ENCODE measurements at places on chromosomes 16 and 17.

DNA sequence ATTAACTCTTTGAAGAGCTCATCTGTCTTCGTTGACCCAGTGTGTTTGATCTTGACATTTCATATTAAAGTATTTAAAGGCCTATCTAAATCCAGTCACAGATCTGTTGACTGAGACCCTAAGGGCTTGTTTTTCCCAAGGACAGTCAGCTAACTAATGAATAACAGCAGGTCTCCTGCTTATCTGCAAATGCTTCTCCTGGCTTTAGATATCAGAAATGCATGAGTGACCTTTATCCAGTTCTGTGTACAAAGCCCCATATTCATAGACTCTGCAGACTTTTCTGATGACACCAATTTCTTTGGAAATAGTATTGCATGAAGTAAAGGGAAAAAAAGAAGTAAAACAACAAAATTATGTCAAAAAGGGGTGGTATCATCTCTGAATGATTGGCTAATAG, 70.3 kb downstream of the YPEL2 start:
- no peak for DNase-seq

DNA sequence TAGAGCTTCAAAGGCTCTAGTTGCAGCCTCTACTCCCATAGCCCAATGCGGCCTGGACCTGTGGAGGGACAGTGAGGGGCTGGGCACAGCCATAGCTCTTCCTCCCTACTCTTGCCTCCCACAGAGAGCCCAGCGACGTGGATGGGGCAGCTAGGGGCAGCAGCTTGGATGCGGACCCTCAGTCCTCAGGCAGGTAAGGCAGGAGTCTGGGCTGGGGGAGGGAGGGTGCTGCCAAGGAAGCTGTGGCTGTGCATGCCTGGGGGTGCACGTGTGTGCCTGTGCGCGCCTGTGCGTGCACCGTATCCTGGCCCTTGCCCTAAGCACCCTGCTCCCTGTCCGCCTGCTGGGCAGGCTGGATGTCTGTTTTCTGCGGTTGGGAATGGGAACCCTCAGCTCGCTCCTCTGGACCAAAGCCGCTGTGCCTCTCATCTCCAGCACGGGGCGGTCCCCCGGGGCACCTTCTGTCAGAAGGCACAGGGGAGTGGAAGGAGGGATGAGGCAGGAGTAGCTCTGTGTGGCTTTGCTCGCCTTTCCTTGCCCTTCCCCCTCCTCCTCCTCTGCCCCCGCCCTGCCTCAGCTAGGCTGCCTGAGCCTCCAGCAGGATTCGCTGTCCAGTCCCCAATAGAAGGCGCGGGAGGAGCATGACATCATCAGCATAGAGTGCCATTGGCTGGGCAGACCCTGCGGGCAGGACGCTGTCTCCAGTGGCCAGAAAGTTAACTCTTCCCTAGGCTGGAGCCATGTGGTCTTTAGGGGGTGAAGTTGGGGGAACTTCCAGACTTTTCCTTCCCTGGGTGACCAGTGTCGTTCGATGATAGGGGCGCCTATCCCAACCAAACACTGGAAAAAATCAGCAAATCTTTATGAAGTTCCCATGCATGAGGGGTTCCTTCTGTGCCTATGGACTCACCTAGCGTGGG, 797 bp downstream of the PRCD start:
- DNase-seq, result peak; percentile 100

GRCh38 chr17:7857713-7858521, at the start of gene CYB5D1:
TSS of gene CYB5D1 (plus strand) at chr17:7858003. CDS start at chr17:7858135, 132 bp downstream.
- no peak for DNase-seq

DNA sequence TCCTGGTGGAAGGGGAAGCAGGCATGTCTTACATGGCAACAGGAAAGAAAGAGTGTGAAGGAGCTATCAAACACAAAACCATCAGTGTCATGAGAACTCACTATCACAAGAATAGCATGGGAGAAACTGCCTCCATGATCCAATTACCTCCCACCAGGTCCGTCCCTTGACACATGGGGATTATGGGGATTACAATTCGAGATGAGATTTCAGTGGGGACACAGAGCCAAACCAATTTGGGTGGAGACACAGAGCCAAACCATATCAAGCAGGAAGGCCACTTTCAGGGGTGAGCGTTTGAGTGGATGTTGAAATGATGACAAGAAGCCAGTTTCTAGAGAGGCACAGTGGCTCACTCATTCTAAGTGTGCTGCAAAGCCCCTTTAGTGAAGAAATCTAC, 143.8 kb downstream of the CPPED1 start:
- DNase-seq, result no peak

DNA sequence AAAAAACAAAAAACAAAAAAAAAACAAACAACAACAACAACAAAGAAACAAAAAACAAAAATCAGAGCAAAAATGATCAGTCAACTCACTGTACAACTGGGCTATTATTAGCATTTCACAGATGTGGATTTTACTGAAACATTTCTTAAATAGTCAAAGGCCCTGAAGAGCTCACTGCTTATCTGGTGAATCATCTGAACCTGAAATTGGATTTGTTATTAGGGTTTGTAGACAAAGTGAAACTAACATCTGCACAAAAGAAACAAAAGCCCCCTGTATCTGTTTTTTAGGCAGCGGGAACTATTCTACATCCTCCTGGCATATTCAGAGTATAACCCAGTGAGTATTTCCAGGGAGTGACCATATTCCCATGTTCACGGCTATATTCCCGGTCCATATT, 32.6 kb upstream of the KSR1 start:
- DNase-seq, result no peak

DNA sequence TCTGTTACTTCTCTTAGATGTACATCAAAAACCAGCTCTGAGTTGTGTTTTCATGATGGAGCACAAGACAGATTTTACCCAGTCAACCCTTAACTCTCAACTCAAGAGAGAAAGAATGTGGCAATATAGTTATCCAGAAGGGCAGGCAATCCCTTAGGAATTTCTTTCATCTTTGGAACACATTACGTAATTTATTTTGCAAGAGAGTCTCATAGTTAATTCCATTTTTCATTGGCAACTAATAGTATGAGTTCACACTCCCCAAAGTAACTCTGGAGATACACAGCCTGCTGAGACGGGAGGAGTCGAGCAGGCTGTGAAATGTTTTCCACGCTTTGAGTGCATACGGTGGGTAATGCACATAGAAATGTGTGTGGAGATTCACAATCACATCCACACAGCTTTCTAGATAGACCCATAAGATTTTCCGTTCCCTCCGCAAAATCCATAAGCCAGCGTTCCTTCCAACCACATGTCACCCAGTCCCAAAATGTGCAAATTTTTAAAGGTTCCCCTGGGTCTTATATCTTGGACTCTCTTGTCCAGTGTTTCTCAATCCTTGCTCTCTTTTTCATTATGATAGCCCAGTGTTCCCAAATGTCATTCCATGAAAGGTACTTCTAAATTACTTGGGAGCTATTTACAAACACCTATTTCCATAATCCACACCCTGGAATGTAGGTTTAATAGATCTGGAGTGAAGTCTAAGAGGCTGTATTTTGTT, 8.4 kb upstream of the CDRT4 start:
- DNase-seq, result no peak

- DNase-seq, result no peak
These were observed 98.3 kb upstream of the CIBAR2 start for GRCh38 chr16:85210423-85211169.

DNA sequence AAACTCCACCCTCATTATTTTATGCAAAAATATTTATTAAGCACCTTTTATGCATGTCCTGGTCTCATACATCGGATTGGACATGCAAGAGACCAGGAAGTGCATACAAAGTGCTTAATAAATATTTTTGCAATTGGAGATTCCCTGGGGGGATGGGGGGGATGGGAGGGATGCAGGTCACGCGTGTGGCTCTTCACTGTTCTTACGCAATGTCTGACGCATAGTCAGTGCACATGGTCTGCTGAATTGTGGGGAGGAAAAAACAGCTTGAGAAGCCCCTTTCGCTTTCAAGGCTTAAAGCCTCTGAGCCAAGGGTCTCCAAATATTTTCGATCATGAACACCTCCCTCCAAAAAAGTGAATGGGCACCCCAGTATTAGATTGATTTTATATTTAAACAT, 96.7 kb upstream of the XYLT1 start:
- no peak for DNase-seq

DNA sequence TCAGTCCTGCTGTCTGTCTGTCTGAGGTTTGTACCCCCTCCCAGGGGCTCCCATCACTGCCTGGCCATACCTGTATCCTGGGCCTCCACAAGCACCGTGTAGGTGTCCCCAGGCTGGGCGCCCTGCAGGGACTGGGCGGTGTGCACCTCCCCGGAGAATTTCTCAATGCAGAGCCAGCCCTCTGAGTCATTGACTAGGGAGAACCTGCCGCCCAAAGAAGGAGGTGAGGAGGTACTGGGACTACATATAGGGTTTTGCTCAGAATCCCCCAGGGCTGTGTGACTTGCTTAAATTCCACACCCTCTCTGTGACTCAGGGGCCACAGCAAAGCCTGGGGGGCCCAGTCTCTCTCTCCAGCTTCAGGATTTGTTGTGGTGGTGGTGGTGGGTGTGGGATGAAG, 7.6 kb downstream of the CDH16 start:
- DNase-seq, result no peak

DNA sequence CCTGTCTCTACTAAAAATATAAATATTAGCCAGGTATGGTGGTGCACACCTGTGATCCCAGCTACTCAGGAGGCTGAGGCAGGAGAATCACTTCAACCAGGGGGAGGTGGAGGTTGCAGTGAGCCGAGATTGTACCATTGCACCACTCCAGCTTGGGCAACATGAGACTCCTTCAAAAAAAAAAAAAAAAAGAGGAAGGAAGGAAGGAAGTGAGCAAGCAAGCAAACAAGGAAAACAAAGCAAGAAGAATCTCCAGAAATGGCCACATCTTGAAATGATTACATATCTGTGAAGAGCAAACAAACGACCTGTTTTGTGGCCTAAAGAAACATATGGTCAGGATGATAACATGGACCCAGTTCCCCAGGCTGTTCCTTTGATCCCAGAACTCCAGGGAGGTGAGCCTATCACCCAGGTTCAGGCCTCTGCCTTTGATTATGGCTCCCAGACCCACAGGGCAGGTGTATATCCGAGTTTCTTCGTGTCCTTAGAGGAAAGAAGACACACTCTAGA, 8.9 kb downstream of the ACOX1 start:
- DNase-seq, result no peak

- no peak for DNase-seq
These were observed 9.8 kb downstream of the GABARAPL2 start for GRCh38 chr16:75575958-75576357.

DNA sequence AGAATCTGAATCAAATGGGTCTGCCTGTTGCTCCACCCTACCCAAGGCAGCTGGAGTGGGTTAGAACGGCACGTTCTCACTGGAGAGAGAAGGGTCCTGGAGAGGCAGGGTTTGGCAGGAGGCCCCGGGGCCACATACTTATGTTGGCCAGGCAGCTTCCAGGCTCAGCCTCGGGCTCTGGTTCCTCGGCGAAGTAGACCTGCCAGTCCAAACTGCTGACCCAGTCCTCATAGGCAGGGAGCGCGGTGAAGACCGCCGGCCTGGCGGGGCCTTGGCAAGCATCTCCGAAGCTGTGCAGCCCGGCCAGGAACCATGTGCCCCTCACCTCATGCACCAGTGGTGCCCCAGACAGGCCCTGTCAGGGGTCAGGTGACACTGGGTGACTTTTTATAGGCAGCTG, 4.8 kb downstream of the PRSS53 start:
- no peak for DNase-seq

DNA sequence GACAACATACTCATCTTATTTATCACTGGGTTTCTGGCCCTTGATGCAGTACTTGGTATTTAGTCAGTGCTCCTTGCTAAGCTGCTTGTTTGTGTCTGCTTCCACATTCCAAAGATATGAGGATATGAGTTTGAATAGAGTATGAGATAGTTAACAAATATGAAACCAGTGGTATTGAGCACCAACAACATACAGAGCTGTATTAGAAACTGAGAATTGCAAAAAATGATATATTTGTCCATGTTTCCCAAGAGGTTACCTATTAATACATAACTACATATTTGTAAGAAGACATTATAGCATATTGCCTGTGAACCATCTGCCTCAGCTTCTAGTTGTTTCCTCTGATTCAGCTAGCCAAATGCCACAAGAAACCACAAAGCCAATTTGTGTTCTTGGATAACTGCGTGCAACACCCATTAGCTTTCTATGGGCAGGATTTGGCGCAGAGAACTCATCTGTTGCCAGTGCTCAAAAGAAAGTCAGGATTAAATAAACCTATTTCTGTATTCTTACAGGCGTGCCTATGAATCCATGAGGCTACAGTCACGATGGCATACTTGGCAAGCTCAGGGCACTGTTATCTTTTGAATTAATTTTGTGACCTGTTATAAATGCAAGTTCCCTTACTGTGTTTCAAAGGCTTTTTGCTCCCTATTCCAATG, 194.4 kb downstream of the MAP2K6 start:
- DNase-seq, result peak; percentile 20

GRCh38 chr17:27352448-27353032, 58.6 kb downstream of the WSB1 start:
- DNase-seq, result no peak

- DNase-seq, result no peak
These were observed 39.3 kb downstream of the ENGASE start for GRCh38 chr17:79113699-79114457.

GRCh38 chr17:45428050-45428617, 4.5 kb downstream of the ARHGAP27 start:
- DNase-seq, result peak; percentile 92

DNA sequence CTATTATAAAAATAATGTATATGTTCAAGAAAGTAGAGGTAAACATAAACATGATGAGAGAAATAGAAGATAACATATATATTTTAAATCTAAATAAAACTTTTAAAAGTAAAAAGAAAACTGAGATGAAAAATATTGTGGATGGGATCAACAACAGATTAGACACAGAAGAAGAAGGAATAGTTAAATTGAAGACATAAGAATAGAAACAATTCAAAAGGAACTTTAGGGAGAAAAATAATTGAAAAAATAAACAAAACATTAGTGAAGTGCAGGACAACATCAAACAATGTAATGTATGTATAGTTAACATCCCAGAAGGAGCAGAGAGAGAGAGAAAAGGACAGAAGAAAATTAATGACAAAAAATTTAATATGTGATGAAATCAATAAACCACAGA, 228.1 kb upstream of the TNRC6C start:
- DNase-seq, result no peak

- DNase-seq, result no peak
These were observed 202.6 kb downstream of the CYLD start for GRCh38 chr16:50944436-50944835.

GRCh38 chr17:76085066-76085730, 6.2 kb downstream of the ZACN start:
- no peak for DNase-seq

GRCh38 chr17:21453144-21453898, 77.2 kb downstream of the KCNJ12 start:
- no peak for DNase-seq

DNA sequence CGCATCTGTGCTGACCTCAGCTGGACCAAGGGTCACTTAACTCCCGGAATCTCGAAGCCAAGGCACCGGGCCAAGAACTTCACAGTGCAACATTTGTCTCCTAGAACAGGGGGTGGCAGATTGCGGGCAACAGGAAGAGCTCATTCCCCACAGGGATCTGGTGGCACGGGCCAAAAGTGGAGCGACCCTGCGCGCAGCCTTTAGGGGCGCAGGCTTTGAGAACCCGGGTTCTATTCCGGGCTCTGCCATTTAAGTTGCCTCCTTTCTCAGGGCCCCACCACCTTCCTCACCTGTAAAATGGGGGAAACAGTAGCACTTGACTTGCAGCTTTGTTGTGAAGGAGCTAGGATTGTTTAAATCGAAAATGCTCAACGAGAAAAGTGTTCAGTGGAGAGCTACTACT, 651 bp downstream of the SHMT1 start:
- DNase-seq, result peak; percentile 31

- no peak for DNase-seq
These were observed 3.1 kb upstream of the BAIAP2 start for GRCh38 chr17:81031566-81032550.

GRCh38 chr17:49913226-49914095, 55.5 kb upstream of the DLX4 start:
- no peak for DNase-seq

- no peak for DNase-seq
These were observed 522.5 kb upstream of the CDH5 start for GRCh38 chr16:65843941-65844340.

All from T47D (cell line).